ENCODE measurements at places on chromosomes 2 and 18. TPM values are rescaled to one million over a fixed set of nuclear protein-coding genes. Genes with fewer than 3 reads are reported as not detected.

SPATA3 gene
- total RNA-seq: not detected

MYO5B gene
- total RNA-seq: 25.1 TPM

MTLN gene
- 64.0 TPM for total RNA-seq

GPR55 gene
- 0.12 TPM for total RNA-seq

DNA sequence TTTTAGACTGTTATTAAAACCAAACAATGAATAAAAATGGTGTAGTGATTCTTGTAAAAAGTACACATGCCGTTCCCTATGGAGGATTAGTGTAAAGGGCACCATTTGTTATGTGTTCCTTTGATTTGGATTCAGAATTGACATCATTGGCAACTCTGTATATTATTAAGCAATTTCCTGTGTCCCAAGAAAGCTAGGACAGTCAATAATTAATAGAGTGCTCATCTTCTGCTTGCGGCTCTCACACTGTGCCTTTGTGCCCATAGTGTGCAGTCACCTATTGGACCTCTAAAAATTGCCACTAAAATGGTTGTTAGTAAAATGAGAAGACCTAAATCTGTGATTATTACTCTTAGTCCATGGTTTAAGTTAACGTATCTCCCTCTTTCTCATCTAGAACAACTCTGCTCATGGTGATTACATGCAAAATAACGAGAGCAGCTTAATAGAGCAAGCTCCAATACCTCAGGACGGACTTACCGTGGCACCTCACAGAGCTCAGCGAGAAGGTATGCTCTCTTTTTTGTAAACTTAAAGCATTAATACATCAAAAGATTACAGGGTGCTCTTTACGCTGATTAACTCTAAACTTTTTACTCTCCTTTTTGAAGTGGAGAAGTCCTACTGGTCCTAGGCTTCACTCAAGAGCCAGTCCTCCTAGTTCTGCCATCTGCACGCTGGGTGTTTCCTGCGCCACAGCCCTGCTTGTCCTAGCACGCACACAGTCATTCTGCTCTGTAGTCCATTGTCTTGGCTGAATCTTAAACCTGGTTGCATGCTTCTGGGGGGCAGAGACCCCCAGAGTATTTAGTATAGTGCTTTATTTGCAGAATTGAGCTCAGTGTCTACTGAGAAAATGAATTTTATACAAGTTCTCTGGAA, 16.7 kb downstream of the ZCCHC2 start:
- no peaks in the 10 kb centered on the region for H3K27me3 ChIP-seq
- DNase-seq: no peak
- no peaks in the 10 kb centered on the region for H3K4me1 ChIP-seq
- peak overlapping the region; percentile 51 for H3K27ac ChIP-seq
- peak overlapping the region; percentile 51 for H3K4me3 ChIP-seq

DNA sequence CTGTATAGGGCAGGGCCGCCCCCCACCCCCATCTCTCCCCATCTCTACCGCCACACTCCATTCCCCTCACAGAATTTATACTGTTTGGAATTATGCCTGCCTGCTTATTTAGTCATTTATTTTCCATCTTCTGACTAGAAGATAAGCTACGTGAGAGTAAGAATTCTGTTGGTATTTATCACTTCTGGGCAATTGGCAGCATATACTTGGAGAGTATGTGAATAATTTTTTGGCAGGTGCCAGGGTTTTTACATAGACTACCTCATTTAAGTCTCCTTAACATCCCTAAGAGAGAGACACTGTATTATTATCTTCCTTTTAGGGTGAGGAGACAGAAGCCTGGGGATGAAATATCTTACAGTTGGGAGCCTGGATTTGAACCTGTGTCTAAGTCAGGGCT, 45.0 kb downstream of the SLC4A1AP start:
- no peak overlapping the region for H3K4me3 ChIP-seq
- no peak for DNase-seq
- no peaks in the 10 kb centered on the region for H3K27me3 ChIP-seq

- H3K4me3 ChIP-seq: no peak overlapping the region
- DNase-seq: no peak
- H3K36me3 ChIP-seq: no peaks in the 10 kb centered on the region
- no peak overlapping the region for H3K27ac ChIP-seq
These were observed 483.8 kb upstream of the REG3G start for GRCh38 chr2:78541451-78542267.

DNA sequence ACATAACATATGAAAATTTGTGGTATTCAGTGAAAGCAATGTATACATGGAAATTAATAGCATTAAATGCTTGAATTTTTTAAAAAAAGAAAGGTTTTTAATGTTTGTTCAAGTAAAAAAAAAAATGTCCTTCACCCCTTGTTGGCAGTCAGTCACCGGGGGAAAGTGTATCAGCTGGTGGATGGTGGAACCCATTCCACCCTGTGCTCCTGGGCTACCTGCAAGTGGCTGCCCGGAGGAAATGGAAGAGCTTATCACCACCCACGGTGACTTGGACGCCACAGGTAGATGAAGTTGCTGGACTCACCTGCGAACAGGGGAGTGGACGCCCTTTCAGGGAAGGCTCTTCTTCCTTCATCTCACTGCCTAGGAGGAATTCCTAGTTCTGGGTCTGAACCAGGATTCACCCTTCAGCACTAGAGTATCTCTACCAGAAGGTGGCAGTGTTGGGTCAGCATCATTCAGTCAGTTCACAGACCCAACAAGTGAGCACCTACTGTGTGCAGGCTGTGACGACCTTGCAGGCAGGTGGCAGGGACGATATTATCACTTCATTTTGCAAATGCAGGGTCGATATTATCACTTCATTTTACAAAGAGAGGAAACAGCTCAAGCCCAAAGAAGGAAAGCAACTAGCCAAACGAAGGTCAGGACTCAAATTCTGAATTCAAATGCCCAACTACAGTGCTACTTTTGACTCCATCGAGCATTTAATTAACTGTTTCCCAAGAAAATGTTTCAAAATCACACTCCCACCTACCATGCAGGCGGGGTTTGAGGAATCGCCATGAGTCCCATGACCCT, 35.8 kb downstream of the CIB4 start:
- no peaks in the 10 kb centered on the region for H3K4me1 ChIP-seq
- peak; percentile 24 for DNase-seq
- no peak overlapping the region for H3K4me3 ChIP-seq
- H3K27ac ChIP-seq: no peak overlapping the region
- no peaks in the 10 kb centered on the region for H3K36me3 ChIP-seq

- no peak for DNase-seq
- no peaks in the 10 kb centered on the region for H3K27me3 ChIP-seq
- H3K4me1 ChIP-seq: no peaks in the 10 kb centered on the region
- H3K4me3 ChIP-seq: no peak overlapping the region
- H3K36me3 ChIP-seq: no peaks in the 10 kb centered on the region
These were observed 53.4 kb upstream of the PROKR1 start for GRCh38 chr2:68589963-68590362.

- DNase-seq: no peak
- H3K27me3 ChIP-seq: no peaks in the 10 kb centered on the region
- no peak overlapping the region for H3K4me3 ChIP-seq
- H3K4me1 ChIP-seq: no peaks in the 10 kb centered on the region
- no peak overlapping the region for H3K27ac ChIP-seq
These were observed 19.3 kb upstream of the SPP2 start for GRCh38 chr2:234031207-234031606.

DNA sequence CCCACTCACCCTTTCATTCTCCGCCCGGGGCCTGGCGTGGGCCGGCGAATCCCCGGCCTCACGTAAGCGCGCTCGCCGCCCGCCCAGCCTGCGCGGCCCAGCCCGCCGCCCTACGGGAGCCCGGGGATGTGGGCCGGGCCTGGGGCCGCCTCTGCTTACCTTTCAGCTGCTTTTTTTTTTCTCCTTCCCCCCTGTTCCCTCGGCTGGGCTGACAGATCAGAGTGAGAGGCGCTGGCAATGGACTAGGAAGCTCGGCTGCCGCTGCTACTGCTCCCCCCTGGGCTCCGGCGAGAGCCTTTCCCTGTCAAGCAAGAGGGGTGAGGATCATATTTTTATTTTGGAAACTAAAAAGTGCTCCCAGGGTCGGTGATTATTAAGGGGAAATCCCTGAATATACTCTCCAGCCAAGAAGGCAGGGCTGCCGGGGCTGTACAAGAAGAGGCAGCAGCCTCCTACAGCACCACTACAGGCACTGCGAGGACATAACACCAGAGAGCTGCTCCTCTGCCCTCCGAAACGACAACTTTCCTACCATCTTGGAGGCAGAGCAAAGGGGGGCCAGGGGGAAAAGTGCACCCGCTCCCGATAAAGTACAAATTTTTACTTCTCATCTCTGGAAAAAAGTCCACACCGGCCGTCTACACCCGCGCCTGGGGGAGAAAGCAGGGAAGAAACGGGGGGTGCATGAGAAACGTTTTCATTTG, at the start of gene INO80D:
INO80D (minus strand) TSS at position 433 of the 704 bp plus-strand sequence. CDS start 23,158 bp downstream, outside the sequence.
- peak within 1 kb of the TSS; percentile 85 for H3K4me3 ChIP-seq
- H3K4me1 ChIP-seq: peaks cover 10% of the 10 kb centered on the region
- H3K27ac ChIP-seq: peak within 1 kb of the TSS; percentile 99
- DNase-seq: peak; percentile 81
- no peaks in the 10 kb centered on the region for H3K27me3 ChIP-seq
- H3K36me3 ChIP-seq: no peaks in the 10 kb centered on the region

- H3K27ac ChIP-seq: no peak overlapping the region
- H3K4me3 ChIP-seq: no peak overlapping the region
- no peaks in the 10 kb centered on the region for H3K36me3 ChIP-seq
- DNase-seq: no peak
- no peaks in the 10 kb centered on the region for H3K4me1 ChIP-seq
These were observed 592.1 kb downstream of the XIRP2 start for GRCh38 chr2:167480232-167480985.

GRCh38 chr2:129055242-129055641, 736.6 kb upstream of the HS6ST1 start:
- H3K27me3 ChIP-seq: no peaks in the 10 kb centered on the region
- no peaks in the 10 kb centered on the region for H3K36me3 ChIP-seq
- no peak overlapping the region for H3K4me3 ChIP-seq
- no peak for DNase-seq
- H3K27ac ChIP-seq: no peak overlapping the region

- no peaks in the 10 kb centered on the region for H3K36me3 ChIP-seq
- no peak overlapping the region for H3K4me3 ChIP-seq
- H3K4me1 ChIP-seq: no peaks in the 10 kb centered on the region
- DNase-seq: no peak
- H3K27ac ChIP-seq: no peak overlapping the region
- H3K27me3 ChIP-seq: no peaks in the 10 kb centered on the region
These were observed 43.7 kb upstream of the SEMA4C start for GRCh38 chr2:96913398-96914202.

DNA sequence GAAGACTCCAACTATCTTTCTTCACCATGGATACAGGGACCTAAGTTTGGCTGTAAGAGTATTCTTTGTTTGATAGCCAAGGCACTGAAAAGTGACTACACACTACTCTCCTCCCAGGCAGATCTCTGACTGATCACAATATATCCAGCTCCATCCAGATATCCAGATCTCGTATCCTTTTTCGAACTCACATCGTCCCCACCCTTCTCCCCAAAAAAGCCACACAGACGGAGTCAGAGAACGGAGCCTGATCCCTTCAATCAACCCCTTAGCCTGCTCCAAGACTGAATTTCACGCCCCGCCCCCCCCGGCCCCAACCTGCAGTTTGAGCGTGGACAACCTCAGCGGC, 533 bp downstream of the DHX57 start:
- peak overlapping the region; percentile 28 for H3K27ac ChIP-seq
- H3K4me3 ChIP-seq: peak overlapping the region; percentile 61
- no peaks in the 10 kb centered on the region for H3K36me3 ChIP-seq
- no peak for DNase-seq
- no peaks in the 10 kb centered on the region for H3K4me1 ChIP-seq
- no peaks in the 10 kb centered on the region for H3K27me3 ChIP-seq

DNA sequence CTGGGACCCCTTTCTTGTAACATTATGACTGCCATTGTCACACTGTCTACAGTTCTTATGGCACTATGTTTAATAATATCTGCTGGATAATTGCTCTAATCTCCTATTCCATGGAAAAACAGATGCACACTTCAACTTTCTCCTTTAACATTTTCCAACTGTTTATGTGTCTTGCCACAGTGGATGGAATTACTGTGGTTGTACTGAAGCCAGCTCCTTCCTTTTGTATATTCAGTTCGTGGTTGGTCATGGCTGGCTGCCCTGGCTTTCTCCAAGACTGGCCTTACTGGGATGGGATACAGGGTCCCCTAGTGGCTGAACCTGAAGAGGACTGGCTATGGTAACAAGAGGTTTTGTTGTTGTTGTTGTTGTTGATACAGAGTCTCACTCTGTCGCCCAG, 113.9 kb downstream of the SS18 start:
- DNase-seq: no peak
- H3K4me1 ChIP-seq: no peaks in the 10 kb centered on the region
- no peaks in the 10 kb centered on the region for H3K36me3 ChIP-seq
- no peak overlapping the region for H3K4me3 ChIP-seq
- no peak overlapping the region for H3K27ac ChIP-seq

GRCh38 chr2:16239296-16239850, 299.0 kb downstream of the MYCN start:
- H3K27me3 ChIP-seq: no peaks in the 10 kb centered on the region
- H3K4me3 ChIP-seq: no peak overlapping the region
- no peak overlapping the region for H3K27ac ChIP-seq
- DNase-seq: no peak

- no peaks in the 10 kb centered on the region for H3K4me1 ChIP-seq
- no peak overlapping the region for H3K27ac ChIP-seq
- H3K36me3 ChIP-seq: no peaks in the 10 kb centered on the region
- DNase-seq: no peak
These were observed 399.7 kb downstream of the MTX2 start for GRCh38 chr2:176668912-176669311.

Data from right lobe of liver (tissue), 6 donors.